ENCODE measurements at places on chromosomes 12 and 14.
A peak's percentile ranks its signal among the peaks of the same experiment; 100 is the strongest.

- H3K36me3 ChIP-seq = no peaks in the 10 kb centered on the region
- no peak for DNase-seq
- H3K4me1 ChIP-seq = no peaks in the 10 kb centered on the region
- H3K27me3 ChIP-seq = no peaks in the 10 kb centered on the region
Observed at GRCh38 chr12:76680940-76681339, 83.0 kb upstream of the ZDHHC17 start.

DNA sequence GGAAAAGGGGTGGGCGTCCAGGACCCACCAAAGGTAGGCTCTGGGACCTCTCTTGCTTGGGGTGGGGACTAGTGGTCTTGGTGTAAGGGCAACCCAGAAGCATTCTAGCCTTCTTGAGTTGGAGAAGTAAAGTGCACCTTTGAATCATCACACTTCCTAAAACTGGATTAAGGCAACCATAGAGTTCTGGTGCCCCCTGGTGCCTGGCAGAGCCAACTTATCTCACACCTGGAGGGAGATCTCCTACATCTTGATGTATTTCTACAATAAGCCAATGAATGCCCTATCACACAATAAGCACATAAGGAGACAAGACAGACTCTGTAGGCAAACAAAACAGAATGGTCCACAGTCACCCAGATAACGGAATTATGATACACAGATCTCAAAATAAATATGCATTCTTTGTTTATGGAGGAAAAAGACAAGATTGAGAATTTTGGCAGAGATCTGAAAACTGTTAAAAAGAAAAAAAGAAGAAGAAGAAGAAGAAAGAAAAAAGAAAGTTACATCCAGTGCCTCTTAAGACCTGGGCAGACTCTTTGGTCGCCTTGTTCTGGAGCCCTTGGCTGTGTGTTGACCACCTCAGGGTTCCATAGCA lies 95.9 kb upstream of the PPP2R5C start:
- DNase-seq = peak; percentile 3
- H3K36me3 ChIP-seq = no peaks in the 10 kb centered on the region
- H3K4me1 ChIP-seq = no peaks in the 10 kb centered on the region
- H3K27ac ChIP-seq = no peak overlapping the region
- no peak overlapping the region for H3K4me3 ChIP-seq

GRCh38 chr14:27006570-27006969 lies 408.7 kb upstream of the NOVA1 start:
- H3K4me3 ChIP-seq = no peak overlapping the region
- no peak for DNase-seq
- H3K27ac ChIP-seq = no peak overlapping the region
- no peaks in the 10 kb centered on the region for H3K4me1 ChIP-seq
- no peaks in the 10 kb centered on the region for H3K36me3 ChIP-seq

DNA sequence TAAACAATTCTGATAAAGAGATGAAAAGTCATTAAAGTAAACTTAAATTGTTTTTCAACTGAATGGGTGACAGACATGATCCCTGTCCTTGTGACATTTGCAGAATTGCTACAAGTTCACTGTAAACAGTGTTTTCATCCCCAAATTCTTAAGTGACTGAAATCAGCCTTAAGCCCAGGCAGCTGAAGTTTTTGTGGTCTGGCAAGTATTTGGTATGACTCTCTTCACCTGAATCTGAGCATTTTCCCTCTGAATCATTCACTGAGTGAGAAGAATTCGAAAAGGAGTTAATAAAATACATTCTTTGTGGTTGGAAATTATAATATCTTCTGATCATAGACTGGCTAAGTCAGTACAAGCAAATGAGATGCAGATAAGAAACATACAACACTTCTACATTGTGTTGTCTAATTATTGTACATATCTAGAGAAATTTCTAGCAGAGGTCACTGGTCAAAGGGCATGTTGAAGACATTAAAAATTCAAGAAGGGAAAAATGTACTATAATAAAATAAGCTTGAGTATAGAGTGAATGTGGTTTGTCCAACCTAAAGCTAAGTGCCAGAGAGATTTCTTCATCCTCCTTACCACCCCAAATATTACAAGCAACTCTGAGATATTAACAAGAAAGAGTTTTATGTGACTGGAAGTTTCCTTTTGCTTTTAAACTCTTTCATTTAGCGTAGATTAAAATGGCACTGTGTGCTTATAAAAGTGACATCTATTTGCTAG lies 177.8 kb upstream of the DIO2 start:
- DNase-seq = no peak
- H3K36me3 ChIP-seq = no peaks in the 10 kb centered on the region
- no peak overlapping the region for H3K27ac ChIP-seq
- no peak overlapping the region for H3K4me3 ChIP-seq

- H3K4me1 ChIP-seq = no peaks in the 10 kb centered on the region
- no peak for DNase-seq
- peaks cover 10% of the 10 kb centered on the region for H3K27me3 ChIP-seq
Observed at GRCh38 chr12:106144847-106145246, 6.1 kb upstream of the NUAK1 start.

- H3K36me3 ChIP-seq = no peaks in the 10 kb centered on the region
- no peaks in the 10 kb centered on the region for H3K4me1 ChIP-seq
- no peaks in the 10 kb centered on the region for H3K27me3 ChIP-seq
- no peak overlapping the region for H3K4me3 ChIP-seq
- DNase-seq = no peak
Observed at GRCh38 chr12:94109160-94109559, 39.2 kb upstream of the PLXNC1 start.

GRCh38 chr14:76971549-76971948 lies 57.0 kb downstream of the IRF2BPL start:
- DNase-seq = no peak
- no peaks in the 10 kb centered on the region for H3K36me3 ChIP-seq
- no peaks in the 10 kb centered on the region for H3K4me1 ChIP-seq
- no peaks in the 10 kb centered on the region for H3K27me3 ChIP-seq
- no peak overlapping the region for H3K27ac ChIP-seq

GRCh38 chr12:112810235-112810917 lies 18.8 kb downstream of the RPH3A start:
- H3K27me3 ChIP-seq = peaks cover 7% of the 10 kb centered on the region
- no peak overlapping the region for H3K4me3 ChIP-seq
- no peak for DNase-seq
- no peak overlapping the region for H3K27ac ChIP-seq

- H3K36me3 ChIP-seq = no peaks in the 10 kb centered on the region
- no peaks in the 10 kb centered on the region for H3K27me3 ChIP-seq
- H3K4me1 ChIP-seq = peaks cover 18% of the 10 kb centered on the region
- H3K27ac ChIP-seq = peak overlapping the region; percentile 82
- H3K4me3 ChIP-seq = peak overlapping the region; percentile 84
Observed at GRCh38 chr14:81169711-81170103, 51.1 kb downstream of the GTF2A1 start.

All from CD8-positive, alpha-beta memory T cell (primary cell).